ENCODE measurements at places on chromosomes 1 and 21. TPM values are rescaled to one million over a fixed set of nuclear protein-coding genes. Genes with fewer than 3 reads are reported as not detected.

- no peak for DNase-seq
Measured at GRCh38 chr1:192601567-192601966, 26.0 kb downstream of the RGS1 start.

DNA sequence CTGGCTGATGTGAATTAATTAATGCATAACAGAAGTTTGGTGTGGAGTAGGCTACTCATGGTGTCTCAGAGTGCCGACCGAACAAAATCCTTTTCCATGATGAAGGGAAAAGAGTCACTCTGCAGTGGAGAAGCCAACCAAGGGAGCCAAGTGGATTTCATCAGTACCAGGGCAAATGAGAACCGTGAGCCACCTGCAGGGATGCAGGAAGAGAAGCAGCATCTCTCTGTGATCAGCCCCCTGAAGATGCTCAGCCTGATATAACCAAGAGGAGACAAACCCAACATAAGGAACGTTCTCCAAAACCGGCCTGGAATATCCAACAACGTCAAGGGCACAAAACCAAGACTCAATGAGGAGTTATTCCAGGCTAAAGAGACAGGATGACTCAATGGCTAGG is 13.4 kb upstream of the LAPTM5 start:
- no peak for DNase-seq

Gene LORICRIN
- not detected for total RNA-seq

Gene RGS16
- total RNA-seq = 5.8 TPM

- DNase-seq = no peak
Measured at GRCh38 chr1:87591492-87591891, 262.8 kb downstream of the LMO4 start.

Gene AMY1C
- not detected for total RNA-seq

GRCh38 chr1:231616667-231617066 is 9.9 kb upstream of the DISC1 start:
- no peak for DNase-seq

Measured in mucosa of gallbladder (tissue), 1 donor.